NCI-H2029 (cell line): ENCODE measurements at places on chromosomes 2 and 18.

DNA sequence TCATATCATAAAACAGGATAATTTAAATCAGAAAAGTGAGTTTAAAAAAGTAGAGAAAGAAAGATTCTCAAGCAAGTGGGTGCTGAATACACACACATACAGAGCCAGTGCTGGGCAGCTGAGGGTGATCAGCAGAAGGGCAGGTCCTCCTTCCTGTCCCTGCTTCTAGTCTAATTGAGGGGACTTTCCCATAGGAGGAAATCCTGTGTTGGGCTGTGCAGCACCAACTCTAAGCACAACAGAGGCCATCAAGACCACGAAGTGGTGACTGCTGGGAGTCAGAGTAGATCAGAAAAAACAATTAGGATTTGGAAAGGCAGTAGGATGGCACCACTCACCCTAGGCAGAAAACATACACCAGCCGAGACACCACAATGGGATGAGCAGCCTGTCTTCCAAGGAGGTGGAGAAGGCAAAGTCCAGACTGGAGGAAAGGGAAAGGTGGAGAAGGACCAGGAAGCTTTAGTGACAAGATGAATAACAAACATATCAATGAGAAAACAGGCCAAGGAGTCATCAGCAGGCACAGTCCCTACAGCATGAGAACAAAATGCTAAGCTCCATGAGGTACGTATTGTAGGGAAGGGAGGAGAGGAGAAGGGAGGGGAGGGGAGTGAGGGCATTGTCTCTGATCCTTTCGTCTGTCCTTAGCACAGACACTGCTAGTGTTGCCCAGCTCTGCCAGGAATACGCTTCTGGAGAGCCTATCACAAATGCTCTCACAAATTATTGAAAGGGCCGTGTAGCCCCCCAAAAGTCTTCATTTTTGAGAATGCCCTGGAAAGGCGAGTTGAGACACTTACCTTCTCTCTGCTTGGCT, 16.7 kb upstream of the MSGN1 start:
- DNase-seq: no peak

DNA sequence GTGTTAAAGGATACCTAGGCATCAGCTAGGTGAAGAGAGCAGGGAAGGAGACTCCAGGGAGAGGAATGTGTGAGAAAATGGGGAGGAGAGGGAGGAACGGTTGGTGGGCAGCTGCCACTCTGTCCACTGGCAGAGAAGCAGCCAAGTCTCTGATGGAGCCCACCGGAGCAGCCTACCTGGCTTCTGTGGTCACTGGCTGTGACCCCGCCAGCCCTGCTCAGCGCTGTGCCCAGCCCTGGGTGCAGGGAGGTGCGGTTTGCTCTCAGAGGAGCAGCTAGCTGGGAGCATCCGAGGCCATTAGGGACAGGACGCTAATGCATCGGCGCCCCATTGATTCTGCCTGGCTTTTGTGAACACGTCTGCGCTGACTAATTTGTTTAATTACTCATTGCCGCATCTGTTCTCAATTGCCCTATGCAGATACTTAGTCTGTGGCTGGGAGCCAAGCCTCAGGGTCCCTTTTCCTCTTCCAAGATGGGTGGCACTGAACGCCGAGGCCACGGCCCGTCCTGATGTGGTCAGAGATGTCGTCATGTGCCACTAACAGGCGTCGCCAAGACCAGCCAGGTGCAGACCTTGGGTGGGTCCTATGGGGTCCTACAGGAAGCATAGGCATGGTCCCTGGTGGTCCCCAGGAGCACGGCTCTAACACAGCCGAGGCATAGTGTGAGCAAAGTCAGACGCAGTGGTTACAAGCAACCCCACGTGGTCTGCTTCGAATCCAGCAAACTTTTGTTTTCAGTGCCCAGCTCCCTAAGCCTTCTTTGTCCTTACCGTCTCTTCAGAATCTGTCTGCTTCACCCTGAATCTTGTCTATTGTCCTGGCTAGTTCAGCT, 82.0 kb downstream of the RRM2 start:
- DNase-seq: no peak

DNA sequence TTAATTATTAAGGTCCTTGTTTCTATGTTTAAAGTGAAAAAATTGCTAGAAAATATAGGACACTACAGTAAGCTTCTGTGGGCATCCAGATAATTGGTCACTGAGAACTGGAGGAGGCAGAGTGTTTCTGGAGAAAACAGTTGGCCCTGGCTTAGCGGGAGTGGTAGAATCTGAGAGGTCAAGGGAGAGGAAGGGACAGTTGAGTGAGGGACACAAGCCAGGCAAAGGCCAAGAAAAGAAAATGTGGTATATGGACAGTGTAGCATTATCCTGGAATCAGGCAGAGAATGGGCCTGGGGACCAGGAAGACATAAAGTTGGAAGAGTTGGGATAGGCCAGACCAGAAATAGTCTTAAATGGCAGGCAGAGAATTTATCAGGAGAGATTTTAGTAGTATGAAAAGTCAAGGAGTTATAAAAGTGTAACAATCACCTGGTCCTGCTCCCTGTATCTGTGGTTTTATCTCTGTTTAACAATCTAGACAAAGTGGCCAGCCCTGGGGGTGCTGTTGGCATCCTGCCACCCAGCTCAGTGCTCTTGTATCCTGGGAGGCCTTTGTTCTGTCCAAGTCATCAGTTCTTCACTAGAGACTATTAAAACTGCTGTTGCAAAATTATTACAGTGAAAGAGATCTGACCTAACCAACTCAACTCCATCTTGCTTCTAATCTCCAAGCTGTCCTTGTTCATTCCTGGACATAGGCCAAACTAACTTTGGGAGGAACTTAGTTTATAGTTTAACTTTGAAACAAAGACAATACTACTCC, 15.4 kb upstream of the MSGN1 start:
- DNase-seq: no peak

DNA sequence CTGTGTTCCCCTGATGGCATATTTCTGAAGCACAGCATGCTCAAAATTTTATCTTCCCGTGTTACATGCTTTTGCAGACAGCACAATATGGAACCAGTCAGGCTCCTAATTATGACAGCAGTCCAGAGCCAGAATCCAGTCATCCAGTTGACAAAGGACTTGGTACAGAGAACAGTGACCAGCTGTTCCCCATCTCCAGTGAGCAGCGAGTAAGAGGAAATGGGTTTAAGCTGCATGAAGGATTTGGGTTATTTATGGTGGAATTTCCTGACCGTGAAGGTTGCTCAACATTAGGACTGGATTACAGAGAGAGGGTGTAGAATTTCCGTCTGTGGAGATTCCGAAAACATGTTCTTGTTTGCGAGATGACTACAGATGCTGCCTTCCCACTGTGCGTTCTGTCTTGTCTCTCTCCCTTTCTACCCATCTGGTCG, 24.4 kb downstream of the SGPP2 start:
- DNase-seq: no peak

- DNase-seq: no peak
Observed at GRCh38 chr2:36492216-36492945, 105.6 kb downstream of the FEZ2 start.

DNA sequence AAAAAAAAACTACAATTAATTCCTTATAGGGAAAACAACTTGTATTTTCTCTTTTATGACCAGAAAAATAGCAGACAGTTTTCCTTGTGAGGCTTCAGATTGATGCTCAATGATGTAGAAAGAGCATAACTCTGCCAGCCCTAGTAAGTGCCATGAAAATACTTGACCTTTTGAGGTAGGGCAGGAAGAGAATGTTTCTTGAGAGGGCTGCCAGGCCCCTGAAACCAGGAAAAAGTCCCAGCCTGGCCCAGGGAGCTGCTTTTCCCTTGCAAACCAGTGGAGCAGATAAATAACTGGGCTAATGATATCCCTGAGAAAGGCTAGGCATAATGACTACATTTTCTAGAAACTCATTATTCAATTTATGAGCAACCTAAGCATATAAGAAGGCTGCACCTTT, 126.8 kb downstream of the SLC8A1 start:
- DNase-seq: no peak

DNA sequence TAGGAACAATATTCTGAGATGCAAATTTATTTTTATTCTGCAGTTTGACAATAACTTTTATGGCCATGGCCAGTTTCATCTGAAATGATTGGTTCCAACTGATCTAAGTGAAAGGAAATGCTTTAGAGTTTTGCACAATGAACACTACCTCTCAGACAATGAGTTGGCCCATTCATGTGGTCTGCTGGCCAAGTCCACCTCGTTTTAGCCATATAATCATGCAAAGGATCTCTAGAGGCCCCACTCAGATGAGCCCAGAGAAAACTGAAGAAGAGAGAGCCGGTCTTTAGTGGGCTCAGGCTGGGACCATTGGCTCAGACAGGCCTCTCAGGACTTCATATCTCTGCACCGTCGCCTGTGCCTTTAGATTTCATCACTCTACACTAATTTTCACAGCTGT, 254.7 kb downstream of the MREG start:
- no peak for DNase-seq

GRCh38 chr2:37319754-37320609, 4.7 kb downstream of the PRKD3 start:
- DNase-seq: no peak

GRCh38 chr2:12227941-12228608, 481.6 kb downstream of the LPIN1 start:
- no peak for DNase-seq

GRCh38 chr2:223396993-223397392, 205.2 kb downstream of the SCG2 start:
- no peak for DNase-seq
